ENCODE measurements at places on chromosomes 12 and 14.
A peak's percentile ranks its signal among the peaks of the same experiment; 100 is the strongest.

DNA sequence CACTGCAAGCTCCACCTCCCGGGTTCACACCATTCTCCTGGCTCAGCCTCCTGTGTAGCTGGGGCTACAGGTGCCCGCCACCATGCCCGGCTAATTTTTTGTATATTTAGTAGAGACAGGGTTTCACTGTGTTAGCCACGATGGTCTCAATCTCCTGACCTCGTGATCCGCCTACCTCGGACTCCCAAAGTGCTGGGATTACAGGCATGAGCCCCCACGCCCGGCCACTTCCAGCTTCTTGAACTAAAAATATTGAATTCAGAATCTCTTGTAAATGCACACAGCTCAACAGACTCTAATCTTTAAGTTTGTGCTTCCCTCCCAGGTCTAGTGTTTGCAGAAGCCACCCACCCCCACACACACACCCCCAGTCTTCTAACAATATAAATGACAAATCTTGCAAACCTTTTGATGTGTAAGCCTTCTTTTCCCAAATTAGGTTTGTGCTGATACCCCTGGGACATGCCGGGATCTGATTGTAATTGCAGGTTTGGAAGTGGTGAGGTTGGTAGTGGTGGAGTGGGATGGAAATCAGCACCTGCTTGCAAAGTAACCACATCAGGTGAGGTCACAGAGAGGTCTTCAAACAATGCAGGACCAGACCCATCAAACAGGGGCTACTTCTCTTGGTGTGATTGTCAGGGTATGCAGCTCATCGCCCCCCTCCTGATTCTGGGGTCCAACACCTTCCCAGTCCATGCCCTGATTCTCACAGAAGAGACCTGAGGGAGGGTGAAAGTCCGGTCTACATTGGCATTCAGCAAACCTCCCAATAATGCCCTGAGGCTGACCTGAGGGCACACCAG lies 51.4 kb upstream of the GPR132 start:
- no peak for DNase-seq

- DNase-seq: peak; percentile 57
Observed at GRCh38 chr12:89707703-89708564, 704 bp downstream of the ATP2B1 start.

DNA sequence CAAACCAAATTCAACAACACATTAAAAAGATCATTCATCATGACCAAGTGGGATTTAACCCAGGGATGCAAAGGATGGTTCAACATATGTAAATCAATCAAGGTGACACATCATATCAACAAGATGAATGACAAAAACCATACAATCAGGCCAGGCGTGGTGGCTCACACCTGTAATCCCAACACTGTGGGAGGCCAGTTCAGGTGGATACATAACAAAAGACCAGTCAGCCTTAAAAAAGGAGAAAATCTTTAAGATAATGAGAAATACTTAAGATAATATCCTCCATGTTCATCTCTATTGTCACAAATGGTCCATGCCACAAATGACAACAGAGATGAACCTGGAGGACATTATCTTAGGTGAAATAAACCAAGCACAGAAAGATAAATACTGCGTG lies 12.4 kb downstream of the L2HGDH start:
- no peak for DNase-seq

GRCh38 chr12:77435446-77436091 lies 370.2 kb upstream of the E2F7 start:
- no peak for DNase-seq

DNA sequence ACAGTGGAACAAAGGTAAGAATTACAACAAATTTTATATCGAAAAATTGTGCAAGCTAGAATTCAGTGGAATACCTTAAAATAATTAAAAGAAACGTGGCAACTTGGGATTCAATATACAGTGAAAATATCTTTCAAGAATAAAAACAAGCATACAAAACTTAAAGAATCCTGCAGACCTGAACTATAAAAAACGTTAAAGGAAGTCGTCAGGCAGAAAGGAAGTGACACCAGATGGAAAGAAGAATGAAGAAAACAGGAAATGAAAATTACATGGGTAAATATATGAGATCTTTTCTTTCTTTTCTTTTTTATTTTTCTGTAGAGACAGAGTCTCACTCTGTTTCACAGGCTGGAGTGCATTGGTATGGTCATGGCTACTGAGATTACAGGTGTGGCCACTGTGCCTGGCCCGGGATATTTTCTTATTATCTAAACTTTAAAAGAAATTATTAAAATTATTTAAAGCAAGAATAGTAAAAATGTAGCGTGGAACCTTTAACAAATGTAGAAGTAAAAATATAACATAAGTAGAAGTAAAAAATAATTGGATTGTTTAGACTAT lies 4.7 kb downstream of the MGP start:
- DNase-seq: no peak

DNA sequence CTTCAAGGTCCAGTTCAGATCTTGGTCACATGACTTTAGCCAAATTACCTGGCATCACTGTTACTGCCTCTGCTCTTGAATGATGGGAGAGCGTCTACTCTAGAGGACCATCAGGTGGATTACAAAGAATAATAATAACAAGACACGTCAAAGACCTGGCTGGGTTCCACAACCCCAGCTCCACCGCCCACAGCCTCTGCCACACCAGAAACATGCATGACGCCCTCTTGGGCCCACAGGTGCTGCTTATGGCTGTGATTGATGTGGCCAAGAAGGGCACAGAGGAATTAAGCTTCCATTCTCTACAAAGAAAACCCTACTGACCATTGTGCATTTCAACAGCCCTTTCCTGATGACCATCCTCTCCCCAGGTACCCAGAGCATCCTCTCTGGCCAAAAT lies 18.2 kb downstream of the SERPINA3 start:
- DNase-seq: no peak

DNA sequence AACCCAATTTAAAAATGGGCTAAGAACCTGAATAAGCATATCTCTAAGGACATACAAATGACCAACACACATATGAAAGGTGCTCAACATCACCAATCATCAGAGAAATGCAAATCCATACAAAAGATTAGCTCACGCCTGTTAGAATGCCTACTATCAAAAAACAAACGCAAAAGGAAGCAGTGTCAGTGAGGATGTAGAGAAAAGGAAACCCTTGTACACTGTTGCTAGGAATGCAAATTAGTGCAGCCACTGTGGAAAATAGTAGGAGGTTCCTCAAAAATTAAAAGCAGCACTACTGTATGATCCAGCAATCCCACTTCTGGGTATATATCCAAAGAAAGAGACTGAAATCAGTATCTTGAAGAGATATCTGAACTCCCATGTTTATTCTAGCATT lies 133.0 kb downstream of the CPNE8 start:
- no peak for DNase-seq

DNA sequence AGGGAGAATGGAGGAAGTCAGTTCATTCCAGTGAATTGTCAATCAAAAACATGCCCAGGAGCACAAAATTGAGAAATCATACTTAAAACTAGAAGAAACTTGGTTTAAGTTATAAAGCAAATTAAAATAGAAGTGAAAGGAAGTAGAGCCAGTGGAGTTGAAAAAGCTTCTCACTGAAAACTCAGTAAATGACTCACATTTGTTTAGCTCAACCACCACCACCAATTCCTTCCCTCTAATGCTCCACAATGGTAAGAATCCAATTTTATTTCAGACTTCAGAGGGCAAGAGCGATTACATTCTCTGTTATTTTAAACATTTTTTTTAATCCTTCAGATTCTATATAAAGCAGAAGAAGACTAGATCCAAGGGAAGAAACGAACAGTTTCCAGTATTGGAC lies 19.4 kb downstream of the UTP20 start:
- DNase-seq: no peak

- no peak for DNase-seq
Observed at GRCh38 chr14:99134516-99135046, 137.4 kb downstream of the BCL11B start.

- DNase-seq: peak; percentile 55
Observed at GRCh38 chr14:105419195-105420091, at the start of gene MTA1. Gene MTA1, plus strand, starts transcription at chr14:105419827. Its CDS starts 209 bp downstream, at chr14:105420036.

DNA sequence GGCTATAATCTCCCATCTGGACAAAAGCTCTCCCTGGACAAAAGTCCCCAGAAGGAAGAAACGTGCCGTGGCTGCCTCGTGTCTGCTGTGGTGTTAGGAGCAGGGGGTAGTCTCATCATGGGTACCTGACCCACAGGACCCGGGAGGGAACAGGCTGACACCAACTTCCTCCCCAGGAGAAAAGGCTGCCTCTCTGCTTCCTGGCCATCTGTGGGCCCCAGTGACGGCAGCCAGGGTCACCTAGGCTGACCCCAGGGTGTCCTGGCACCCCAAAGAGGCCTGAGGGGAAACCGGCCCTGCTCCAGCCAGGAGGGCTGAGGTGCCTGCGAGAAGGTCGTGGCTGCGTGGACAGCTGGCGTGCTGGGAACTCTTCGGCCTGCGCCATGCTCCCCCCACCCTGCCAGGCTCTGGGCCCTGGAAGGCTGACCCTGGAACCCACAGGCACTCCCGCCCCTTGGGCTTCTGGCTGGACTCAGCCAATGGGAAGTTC lies 133.9 kb downstream of the RFLNA start:
- DNase-seq: no peak

DNA sequence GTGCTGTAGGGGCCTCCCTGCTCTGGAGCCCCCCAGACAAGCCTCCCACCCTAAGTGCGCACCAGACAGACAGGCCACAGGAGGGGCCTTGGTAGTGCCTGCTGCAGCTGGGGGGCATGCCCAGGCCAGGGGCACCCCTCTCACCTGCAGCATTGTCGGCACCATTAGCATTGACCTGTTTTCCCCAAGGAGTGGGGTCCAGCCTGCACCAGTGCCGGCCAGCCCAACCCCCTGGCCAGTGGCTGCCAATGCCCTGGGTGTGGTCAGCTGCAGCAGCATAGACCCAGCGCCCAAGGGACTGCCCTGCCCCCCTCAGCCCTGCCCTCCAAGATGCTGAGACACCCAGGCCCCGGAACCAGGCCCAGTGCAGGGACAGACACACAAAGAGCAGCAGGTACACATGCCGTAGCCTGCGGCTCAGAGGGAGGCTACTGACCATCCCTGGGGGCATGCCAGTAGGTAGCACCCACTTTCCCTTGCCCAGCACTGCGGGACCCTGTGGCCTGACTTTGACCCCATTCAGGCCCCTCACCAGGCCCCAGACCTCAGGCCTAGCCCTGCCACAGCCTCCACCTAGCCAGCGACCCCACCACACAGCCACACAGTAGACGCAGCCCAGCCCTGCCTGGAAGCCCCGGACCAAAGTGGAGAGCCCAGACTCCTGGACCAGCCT lies 1.0 kb downstream of the AHNAK2 start:
- no peak for DNase-seq

- DNase-seq: peak; percentile 64
Observed at GRCh38 chr12:29103539-29103974, 45.5 kb upstream of the FAR2 start.

GRCh38 chr14:103520657-103521437 lies 1.8 kb downstream of the CKB start:
- DNase-seq: peak; percentile 70

DNA sequence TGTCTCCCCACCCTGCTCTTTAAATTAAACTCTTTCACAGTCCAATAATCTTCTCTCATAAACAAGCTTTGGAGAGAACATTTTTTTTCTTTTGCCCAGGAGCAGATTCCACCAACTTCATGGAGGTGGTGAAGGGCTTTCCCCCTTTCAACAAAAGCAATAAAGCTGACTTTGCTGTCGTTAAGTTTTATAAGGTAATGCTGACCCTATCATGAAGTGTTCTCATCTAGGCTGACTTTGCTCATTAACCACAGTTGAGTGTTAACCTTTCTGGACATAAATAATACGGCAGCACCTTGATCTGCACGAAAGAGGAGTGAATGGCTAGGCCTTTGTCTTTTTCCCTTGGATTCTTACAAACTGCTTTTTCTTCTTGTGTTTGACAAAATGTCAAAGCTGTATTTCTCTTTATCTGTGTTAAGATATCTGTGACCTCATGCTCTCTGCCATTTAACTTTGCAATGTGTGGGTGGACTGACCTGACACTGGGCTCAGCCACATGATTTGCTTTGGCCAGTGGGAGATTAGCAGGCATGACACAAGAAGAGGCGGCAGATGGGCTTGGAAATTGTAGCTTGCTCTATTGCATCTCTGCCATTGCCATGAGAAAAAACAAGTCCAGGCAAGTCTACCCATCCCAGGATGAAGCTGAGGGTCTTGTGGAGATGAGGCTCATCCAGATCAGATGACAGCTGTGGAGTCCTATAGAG lies 470.9 kb upstream of the CCDC196 start:
- DNase-seq: no peak

GRCh38 chr14:93665169-93665568 lies 123.1 kb downstream of the PRIMA1 start:
- no peak for DNase-seq

DNA sequence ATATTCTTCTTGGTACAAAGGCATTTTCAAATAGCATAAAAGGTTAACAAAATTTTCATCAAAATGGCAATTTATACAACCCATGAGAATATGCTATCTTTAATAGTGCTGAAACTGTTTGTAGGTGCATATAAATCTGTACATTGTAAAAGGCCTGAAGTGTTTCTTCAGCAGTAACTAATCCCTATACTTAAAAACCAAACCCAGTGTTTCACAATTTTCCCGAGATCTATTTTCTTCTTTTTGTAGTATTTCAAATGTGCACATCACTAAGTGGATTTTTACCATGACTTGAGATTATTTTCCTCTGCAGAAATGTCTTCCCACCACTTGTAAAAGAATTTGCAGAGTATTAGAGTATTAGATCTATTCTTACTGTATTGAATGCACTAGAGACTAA lies 76.5 kb downstream of the FERMT2 start:
- DNase-seq: no peak

DNA sequence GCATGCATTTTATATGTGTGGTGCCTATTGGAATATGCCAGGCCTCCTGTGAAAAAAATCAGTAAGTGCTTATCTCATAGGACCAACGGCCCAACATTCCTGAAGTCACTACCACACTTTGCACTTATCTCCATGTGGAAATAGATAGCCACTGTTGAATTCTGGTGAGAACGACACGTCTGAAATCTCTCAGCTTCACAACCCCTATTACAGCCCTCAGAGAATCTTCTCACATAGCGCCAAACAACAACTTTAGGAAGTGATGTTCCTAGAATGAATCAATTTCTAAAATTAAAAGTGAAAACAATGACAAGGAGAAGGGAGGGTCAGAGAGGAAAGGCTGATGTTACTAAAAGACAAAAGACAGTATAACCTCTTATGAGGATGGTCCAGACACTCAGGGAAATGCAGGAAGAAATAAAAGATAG lies 270.8 kb upstream of the BTG1 start:
- DNase-seq: no peak

DNA sequence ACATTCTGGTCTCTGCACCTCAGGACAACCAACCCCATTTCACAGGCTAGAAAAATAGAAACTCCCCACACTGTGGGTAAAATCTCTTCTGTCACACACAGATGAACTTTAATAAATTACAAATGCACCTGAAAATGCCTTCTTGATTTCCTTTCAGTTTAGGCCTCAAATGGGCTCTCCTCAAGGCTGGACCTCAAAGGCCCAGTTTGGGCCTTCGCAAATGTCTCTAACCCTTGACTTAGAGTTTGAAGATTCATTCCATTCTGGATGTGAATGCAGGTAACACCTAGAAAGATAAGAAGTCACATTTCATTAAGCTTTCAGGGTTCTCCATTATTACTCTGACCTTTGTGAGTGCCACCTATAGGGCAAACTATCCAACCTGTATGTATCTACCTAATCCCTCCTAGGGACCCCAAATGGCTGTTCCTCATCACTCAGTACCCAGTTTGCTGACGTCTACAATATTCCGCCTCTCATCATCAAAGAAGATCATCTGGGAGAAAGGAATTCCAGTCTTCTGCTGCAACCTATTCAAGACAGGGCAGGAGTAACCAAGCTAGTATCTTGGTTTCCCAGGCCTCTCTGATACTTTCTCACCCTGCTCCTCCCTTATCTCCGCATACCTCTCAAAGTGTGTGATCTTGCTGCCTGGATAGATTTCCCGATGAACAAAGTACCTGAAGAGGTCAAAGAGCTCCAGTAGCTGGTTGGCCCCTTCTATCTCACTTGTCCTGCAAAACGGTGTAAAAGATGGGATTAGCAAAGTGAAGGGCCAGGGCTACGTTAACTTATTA lies 776 bp upstream of the CHMP4A start:
- no peak for DNase-seq

Measured in activated CD4-positive, alpha-beta memory T cell treated with anti-CD3 and anti-CD28 coated beads for 36 hours (primary cell).